ENCODE measurements at places on chromosomes 5 and 9.
A peak's percentile ranks its signal among the peaks of the same experiment; 100 is the strongest.

GRCh38 chr5:128011339-128011738 lies 72.2 kb upstream of the SLC12A2 start:
- no peak for DNase-seq

DNA sequence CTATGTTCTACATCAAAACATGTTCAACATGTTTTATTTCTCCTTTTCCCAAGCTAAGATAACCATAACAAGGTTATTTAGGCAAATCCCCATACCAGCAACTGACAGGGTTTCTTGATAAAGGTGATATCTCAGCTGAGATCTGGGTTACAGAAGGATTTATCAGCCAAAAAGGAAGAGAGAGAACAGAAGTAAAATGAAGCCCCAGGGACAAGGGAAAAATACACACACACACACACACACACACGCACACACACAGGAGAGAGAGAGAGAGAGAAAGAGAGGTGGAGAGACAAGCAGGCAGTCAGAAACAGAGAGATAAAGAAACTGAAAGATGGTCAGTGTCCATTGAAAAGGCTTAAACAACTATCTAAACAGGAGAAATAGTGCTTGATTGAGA lies 19.7 kb upstream of the MLLT3 start:
- no peak for DNase-seq

DNA sequence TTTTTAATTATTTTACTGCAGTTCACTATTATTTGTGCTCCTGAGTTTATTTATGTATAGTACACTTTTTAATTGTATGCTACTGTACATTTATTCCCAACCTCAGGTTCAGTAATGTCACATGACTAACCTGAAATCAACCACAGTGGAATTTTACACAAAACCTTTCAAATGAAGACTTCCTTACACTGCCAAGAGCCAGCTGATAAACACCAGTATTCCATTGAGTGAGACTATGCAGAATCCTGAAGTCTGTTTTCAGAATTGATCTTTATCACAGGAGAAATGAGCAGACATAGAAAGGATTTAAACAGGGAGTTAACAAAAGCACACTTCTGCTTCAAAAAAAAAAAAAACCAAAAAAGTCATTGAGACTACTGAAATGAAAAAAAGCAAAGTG lies 219.5 kb downstream of the PRR16 start:
- DNase-seq: no peak

- no peak for DNase-seq
Observed at GRCh38 chr5:77550406-77550805, 58.3 kb upstream of the WDR41 start.

DNA sequence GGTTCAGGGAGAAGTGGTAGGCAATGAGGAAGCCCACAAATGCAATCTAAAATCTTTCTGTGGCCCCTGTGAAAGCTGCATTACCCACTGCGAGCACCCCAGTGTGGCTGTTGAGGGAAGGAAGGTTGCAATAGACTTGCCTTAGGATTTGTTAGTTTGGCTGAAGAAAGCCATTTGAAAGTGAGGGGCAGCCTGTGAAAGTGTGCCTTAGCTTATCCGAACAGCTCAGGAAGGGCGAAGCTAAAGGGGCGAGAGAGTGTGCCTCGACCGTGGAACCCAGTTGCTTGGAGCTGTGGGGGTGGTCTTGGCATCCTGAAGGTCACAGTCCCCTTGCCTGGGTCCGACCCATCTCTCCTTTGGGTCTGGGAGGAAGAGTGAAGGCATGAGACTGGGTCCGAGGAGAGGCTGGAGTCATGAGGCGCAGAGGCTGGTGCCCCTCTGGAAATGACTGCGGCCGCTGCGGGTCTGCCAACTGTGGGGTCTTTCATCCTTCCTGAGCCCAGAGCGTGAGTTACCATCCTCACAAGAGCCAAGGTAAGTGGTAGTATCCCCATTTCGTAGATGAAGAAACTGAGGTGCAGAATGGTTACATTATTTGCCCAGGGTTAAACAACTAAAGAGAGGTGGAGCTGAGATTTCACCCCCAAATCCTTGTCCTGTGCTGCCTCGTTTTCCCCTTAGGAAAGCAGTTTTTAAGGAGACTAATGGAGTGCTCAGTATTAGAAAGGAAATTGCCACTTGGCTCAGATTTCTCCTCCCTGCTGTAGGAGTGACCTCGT lies 24.4 kb downstream of the SLC25A25 start:
- DNase-seq: no peak

DNA sequence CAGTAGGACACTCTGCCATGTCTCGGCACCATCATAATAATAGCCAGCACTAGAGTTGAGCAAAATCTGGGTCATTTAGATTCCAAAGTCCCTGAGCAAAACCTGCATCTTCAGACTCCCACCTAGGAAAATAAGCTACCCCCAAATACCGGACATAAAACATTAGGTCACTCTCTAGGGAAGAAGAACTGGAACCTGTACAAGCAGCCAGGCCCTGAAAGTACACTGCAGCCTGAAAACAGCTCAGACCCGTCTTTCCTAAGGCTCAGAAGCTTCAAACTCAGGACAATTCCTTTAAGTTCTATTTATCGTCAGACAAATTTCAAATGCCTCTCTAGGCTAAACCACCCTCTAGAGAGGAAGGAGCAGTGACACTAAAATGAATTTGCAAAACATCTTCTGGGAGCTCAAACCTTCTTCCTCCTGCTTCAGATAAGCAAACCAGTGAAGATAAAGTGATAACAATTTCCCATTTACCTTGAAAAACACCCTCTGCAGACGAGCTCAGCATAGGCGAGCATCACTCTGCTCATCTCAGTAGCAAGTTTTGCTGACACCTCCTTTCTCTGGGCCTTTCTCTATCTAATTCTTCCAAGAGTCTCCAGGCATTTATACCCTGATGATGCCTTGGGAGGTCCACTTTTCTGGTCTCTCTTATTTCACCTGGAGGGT lies 34.0 kb downstream of the ADAM19 start:
- DNase-seq: no peak

GRCh38 chr9:82091100-82091499 lies 102.5 kb downstream of the SPATA31D1 start:
- DNase-seq: no peak

GRCh38 chr9:4292781-4293180 lies 7.1 kb downstream of the GLIS3 start:
- DNase-seq: no peak

GRCh38 chr9:129542741-129543140 lies 78.2 kb downstream of the C9orf50 start:
- DNase-seq: no peak

DNA sequence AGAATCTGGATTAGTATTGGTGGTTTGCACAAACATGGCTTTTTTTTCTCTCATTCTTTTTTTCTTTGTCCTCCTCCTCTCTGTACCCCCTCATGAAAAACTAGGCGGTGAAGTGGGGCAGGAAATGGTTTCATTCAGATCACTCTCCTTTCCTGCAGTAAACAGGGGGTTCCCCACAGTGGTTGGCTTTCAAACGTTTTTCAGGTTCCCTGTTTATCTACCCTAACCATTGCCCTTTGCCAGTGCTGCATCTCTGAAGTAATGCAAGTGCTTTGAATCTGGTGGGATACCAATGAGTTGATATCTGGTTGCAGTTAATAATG lies 29.8 kb downstream of the NR4A3 start:
- DNase-seq: no peak

DNA sequence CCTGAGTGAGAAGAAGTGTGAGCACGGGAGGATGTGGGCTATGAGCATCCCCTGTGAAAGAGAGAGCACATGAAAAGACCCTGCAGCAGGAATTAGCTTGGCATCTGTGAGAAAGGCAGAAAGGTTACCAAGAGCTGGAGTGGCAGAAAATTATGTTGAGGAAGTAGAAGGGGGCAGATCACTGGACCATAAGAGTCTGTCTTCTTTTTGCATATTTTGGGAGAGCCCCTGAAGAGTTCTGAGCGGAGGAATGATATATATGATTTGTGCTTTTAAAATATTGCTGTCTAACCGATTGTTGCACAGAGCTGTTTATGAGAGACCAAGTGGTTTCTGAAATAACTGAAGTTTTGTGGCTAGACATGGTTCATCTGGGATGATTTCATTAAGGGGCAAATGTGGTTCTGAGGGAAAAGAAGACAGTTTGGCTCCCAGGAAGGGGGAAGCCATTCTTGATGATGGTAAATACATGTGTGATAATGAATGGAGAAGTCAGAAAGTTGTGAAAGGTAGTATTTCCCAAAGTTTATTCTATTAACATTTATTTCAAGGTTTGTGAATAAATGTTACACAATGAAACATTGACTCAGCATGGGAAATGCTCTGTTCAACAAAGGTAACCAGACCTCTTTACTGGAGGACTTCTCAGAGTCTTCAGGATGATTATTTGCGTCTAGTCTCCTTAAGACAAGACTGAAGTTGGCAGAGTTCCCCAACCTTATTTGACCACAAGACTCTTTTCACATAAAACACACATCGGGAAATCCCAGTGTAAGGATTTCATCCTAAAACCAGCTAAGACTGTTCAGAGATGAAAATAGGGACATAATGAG lies 31.5 kb upstream of the ADRB2 start:
- DNase-seq: no peak

GRCh38 chr9:87662808-87663528 lies 63.0 kb upstream of the CTSL start:
- no peak for DNase-seq

GRCh38 chr9:114287763-114288192 lies 35.1 kb upstream of the ORM1 start:
- no peak for DNase-seq

DNA sequence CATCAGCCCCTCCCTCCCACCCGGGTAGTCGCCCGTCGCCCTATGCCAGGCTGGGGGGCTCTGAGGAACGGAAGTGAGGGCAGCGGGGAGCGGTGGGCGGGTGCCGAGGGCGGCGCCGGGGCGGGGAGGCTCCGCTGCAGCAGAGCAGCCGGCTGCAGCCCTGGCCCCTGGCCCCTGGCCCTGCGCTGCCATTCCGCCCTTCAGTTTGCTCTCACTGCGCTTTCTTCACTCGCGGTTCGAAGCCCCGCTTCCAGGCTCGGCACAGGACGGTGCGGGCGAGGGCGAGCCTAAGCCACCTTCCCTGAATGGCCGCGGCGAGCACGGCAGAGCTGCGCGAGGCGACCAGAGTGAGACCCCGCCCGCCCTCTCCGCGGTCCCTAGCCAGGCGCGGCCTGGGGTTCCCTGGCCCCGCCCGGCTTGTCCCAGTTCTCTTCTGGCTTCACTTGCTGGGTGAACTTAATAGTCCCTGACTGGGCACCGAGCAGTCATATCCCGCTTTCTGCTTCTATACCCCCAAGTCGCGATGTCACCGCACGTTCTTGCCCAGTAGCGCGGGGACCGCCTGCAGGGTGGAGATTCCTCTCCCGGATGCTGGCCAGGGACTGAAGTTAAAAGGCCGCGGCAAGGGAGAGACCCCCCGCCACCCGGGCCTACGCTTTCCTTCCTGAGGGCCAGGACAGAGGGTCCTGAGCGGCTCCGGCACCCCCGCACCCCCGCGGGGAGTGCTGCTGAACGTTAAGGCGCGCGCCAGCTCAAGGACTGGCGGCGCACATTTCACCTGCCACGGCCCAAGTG lies 623 bp upstream of the TRIM36 start:
- peak; percentile 51 for DNase-seq

GRCh38 chr5:54874337-54875021 lies 110.9 kb downstream of the ESM1 start:
- no peak for DNase-seq

- no peak for DNase-seq
Observed at GRCh38 chr5:83197326-83197967, 120.1 kb downstream of the XRCC4 start.

GRCh38 chr5:139658928-139659667 lies 10.9 kb downstream of the CXXC5 start:
- DNase-seq: no peak

GRCh38 chr5:157721159-157721558 lies 10.1 kb upstream of the THG1L start:
- no peak for DNase-seq

GRCh38 chr9:35566417-35566816 lies 38.6 kb upstream of the TESK1 start:
- DNase-seq: no peak

GRCh38 chr5:95759005-95759404 lies 27.9 kb downstream of the RHOBTB3 start:
- no peak for DNase-seq

DNA sequence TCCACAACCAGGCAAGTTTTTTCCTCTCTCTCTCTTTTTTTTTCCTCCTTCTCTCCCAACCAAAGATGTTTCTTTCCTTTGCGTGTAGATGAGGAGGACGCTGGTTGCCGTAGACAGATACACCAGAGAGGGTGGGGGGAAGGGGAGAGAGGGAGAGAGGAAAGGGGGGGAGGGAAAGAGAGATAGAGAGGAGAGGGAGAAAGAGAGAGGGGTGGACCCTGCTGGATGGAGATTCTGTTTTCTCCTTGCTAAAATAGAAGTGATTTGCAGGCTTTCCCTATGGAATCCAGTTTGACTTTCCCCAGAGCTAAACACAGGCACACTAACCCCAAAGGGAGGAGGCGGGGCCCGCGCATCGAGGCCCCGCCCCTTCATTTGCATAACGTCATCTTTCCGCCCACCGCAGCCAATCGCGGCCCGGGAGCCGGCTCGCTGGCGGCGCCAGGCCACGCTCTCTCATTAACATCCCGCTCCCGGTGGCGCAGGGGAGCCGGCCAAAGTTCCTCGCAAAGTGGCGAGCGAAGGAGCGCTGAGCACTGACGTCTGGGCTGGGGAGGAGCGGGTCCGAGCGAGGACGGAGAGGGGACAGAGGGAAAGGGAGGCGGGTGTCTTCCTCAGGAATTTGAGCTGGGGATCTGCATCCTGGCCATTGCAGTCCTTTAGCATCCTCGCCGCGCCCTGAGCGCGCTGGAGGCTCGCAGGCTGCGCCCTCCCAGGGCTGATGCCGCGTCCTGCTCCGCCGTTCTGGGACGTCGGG lies 487 bp upstream of the EBF1 start:
- peak; percentile 78 for DNase-seq

- no peak for DNase-seq
Observed at GRCh38 chr5:112569596-112569995, 150.5 kb upstream of the EPB41L4A start.

DNA sequence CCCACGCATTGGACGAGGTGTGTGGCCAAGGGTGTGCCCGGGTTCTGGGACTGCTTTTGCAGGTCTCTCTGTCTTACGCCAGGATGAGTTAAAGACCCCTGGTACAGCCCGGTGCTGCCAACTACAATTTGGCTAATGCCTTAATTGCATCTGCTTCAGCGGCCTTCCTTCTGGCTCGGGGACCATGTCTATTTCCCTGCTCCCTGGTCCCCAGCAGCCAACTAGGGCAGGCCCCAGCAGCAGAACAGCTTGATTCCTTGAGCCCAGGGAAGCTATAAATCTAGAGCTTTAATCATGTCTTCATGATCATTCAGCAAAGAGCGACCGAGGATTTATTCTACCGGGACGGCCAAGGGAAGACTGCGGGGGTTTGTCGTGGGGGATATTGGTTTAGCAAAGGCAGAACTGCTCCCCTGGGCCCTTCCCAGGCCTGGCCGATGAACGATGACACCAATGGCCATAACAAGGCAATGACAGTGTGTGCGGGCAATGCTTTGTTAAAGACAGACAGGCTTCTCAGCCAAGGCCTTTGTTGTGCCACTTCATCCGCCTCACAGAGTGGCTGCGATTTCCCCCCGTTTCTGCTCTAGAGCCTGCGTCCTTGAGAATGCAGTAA lies 51.4 kb downstream of the CFAP77 start:
- no peak for DNase-seq

DNA sequence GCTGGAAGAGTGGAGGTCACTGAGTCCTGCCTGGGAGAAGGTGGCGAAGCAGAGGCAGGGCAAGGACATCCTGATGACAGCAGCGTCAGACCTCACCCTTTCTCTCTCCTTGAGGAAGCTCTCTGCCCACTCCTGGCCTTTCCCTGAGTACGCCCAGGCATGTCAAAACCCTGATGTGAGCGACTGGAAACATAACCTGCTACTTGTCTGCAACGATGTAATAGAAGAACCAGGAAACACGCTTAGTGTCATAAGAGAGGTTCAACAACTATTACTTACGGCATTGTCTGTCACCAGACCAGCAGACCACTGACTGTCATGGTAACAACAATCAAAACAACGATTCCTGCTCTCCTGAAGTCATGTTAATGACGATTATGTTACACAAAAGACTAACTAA lies 152.4 kb downstream of the ACTL7B start:
- DNase-seq: no peak

Data from DMS79 treated with DMSO at 0.1 percent for 48 hours (cell line).